CD4-positive, alpha-beta T cell treated with Interleukin-6 for 4 hours (primary cell): ENCODE measurements at places on chromosomes 12 and 14.

GRCh38 chr12:57762463-57762862 is 4.4 kb downstream of the CYP27B1 start:
- DNase-seq: no peak

DNA sequence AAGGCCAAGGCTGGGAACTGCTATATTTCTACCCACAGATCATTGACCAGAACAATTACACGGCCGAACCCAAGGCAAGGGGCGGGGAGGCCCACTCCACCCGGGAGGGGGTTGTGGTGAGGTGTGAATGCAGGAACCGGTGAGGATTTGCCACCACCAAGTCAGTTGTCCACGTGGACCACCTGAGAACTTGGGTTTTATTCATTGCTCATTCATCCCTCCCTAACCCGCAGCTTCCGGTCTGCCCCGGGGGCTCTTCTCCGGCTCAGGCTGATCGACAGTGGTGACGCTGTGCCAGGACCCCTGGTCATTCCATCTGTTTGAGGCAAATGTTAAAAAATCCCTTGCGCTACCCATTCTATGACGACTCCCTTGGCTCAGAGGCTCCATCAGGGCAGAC is 127.7 kb upstream of the RTL1 start:
- no peak for DNase-seq

- no peak for DNase-seq
These were observed 283.0 kb downstream of the ACSS3 start for GRCh38 chr12:81360916-81361315.

DNA sequence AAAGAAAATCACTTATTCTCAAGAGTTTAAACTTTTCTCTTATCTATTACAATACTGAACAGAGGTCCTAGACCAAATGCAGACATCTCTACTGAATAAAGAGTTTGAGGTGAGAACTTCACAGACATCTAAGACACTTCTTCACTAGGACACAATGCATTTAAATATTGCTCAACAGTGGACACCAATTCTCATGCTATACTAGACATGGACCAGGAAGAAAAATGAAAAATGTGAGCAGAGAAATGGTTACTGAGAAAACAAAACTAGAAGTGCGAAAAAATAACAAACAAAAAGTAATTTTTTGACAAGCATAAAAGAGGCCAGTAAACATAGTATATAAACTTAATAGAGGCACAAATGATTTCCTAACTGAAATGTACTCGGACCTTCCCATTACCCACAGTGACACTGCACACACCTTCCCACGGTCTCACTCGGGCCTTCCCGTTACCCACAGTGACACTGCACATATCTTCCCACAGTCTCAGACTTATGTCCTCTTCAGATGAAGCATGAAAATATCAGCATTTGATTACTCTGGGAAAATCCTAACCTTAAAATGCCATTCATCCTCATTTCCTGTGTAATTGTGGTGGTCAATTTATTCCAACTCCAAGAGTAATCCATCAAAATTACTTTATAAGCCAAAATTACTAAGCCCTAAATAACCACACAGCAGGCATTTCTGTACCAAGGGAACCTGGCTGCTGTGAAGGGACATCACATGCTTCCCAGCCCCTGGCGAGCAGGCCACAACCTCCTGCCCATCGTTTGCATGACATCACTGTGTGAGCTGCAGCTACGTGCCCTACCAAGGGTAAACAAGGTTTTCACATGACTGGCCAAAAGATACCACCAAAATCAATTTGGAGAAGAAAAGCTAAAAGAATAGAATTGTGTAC is 6.4 kb downstream of the SLC15A4 start:
- no peak for DNase-seq

- DNase-seq: no peak
These were observed 194.5 kb upstream of the GZMB start for GRCh38 chr14:24828486-24828885.
